Uterus (tissue), 4 donors: ENCODE measurements at places on chromosomes 6 and 20. TPM values are rescaled to one million over a fixed set of nuclear protein-coding genes. Genes with fewer than 3 reads are reported as not detected.

The ANGPT4 gene
- total RNA-seq: 0.55 TPM

The ZFP57 gene
- not detected for total RNA-seq

The SPATA2 gene
- total RNA-seq: 4.4 TPM

The C6orf89 gene
- total RNA-seq: 21.3 TPM

GRCh38 chr6:52904562-52905279, 4.8 kb downstream of the GSTA3 start:
- H3K4me3 ChIP-seq: no peak overlapping the region
- H3K27me3 ChIP-seq: no peaks in the 10 kb centered on the region
- no peak overlapping the region for H3K27ac ChIP-seq
- H3K36me3 ChIP-seq: no peaks in the 10 kb centered on the region

- no peak for DNase-seq
- H3K4me1 ChIP-seq: peaks cover 4% of the 10 kb centered on the region
Measured at GRCh38 chr6:16244446-16244845, 6.1 kb downstream of the GMPR start.

DNA sequence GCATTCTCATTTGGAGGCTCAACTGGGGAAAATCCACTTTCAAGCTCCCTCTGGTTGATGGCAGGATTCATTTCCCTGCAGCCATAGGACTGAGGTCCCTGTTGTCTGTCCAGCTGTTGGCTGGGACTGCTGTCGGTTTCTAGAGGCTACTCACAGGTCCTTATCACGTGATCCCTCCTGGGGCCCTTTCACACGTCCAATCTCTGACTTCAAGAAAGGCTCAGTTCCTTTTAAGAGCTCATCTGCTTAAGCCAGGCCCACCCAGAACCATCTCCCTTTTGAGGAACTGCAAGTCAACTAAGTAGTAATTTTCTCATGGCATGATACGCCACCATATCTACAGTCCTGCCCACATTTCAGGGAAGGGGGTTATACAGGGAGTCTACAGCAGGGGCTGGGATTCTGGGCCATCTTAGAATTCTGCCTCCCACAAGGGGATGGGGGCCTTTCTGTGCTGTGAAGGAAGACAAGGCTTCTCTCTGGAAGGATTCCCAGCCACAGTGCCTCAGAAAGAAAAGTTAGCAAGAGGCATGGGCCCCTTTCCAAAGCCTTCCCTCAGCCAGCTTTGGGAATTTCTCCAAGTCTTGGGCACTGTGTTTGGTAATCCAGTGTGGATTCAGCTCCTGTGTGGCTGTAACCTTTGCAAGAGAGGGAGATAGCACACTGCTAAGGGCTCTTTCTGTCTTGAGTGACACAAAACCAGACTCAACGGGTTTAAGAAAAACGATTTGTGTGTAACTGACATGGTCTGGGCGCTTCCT, 66.4 kb downstream of the CTCFL start:
- no peak overlapping the region for H3K27ac ChIP-seq
- no peak overlapping the region for H3K4me3 ChIP-seq
- H3K27me3 ChIP-seq: no peaks in the 10 kb centered on the region
- no peaks in the 10 kb centered on the region for H3K36me3 ChIP-seq

- H3K27ac ChIP-seq: no peak overlapping the region
- DNase-seq: no peak
- H3K4me1 ChIP-seq: no peaks in the 10 kb centered on the region
Measured at GRCh38 chr6:41090841-41091761, 18.3 kb downstream of the NFYA start.

DNA sequence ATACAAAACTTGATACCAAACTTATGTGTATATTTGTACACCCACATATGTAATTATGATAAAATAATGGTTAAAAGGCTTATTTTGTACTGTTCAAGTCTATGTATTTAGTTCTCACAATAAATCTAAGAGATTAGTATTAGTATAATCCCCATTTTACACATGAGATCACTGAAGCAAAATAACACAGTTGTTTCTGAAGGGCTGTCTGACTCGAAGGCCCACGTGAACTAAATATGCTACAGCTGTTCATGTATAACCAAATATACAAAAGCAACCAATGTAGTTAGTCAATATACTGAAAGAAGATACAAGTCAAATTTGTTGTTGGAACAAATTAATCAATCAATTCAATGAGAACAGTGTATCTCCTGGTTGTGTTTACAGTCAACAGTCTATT, 959.2 kb downstream of the EPHA7 start:
- H3K4me3 ChIP-seq: no peak overlapping the region
- no peaks in the 10 kb centered on the region for H3K4me1 ChIP-seq
- H3K36me3 ChIP-seq: no peaks in the 10 kb centered on the region
- no peak for DNase-seq
- no peaks in the 10 kb centered on the region for H3K27me3 ChIP-seq
